ENCODE measurements at places on chromosomes 7 and 10.

DNA sequence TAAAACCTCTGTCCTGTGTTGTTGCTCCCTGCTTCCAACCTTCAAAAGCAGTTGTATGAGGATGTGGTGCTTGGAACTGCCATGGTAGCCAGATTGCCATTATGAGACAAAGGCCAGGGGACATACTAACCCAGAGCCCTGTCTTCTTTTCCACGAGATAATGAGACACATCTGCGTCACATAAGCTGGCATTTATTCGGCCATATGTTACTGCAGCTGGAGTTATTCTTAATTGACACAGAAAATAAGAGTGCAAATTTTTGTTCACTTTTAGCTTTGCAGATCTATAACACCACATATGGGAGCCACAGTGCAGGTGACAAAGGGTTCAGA is 15.5 kb upstream of the PDLIM1 start:
- H3K36me3 ChIP-seq: no peaks in the 10 kb centered on the region
- ATAC-seq: no peak
- H3K4me3 ChIP-seq: no peak overlapping the region
- H3K27ac ChIP-seq: no peak overlapping the region

- no peaks in the 10 kb centered on the region for H3K36me3 ChIP-seq
- H3K4me3 ChIP-seq: no peak overlapping the region
- H3K4me1 ChIP-seq: no peaks in the 10 kb centered on the region
- no peak for ATAC-seq
- H3K27me3 ChIP-seq: no peaks in the 10 kb centered on the region
These were observed 26.8 kb downstream of the STRA8 start for GRCh38 chr7:135260470-135260869.

GRCh38 chr10:94443549-94443948 is 41.2 kb downstream of the TBC1D12 start:
- peaks cover 8% of the 10 kb centered on the region for H3K36me3 ChIP-seq
- H3K27me3 ChIP-seq: no peaks in the 10 kb centered on the region
- H3K4me3 ChIP-seq: no peak overlapping the region
- no peak overlapping the region for H3K27ac ChIP-seq
- no peak for ATAC-seq

DNA sequence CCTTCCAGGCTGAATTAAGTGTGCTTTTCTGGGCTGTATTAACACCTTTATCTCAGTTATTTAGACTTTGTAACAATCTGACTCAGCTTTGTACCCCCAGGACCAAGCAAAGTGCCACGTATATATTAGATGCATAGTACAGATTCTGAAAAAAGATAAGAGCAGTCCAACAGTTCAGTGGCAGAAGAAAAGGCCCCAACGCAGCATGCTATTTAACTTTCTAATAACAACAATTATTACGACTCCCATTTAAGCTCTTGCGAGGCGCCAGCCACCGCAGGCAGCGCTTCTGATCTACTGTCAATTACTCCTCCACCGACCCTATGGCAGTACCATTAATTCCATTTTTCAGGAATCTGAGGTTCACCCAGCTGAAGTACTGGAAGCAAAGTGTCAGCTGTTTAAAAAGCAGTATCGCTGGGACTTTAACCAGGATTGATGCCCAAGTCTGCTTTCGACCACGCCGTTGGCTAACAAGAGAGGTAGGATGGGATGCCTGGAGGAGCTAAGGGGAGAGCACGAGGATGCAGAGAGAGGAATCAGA is 638 bp downstream of the LIPA start:
- H3K4me3 ChIP-seq: peak overlapping the region; percentile 55
- no peak overlapping the region for H3K27ac ChIP-seq
- H3K4me1 ChIP-seq: peaks cover 3% of the 10 kb centered on the region

DNA sequence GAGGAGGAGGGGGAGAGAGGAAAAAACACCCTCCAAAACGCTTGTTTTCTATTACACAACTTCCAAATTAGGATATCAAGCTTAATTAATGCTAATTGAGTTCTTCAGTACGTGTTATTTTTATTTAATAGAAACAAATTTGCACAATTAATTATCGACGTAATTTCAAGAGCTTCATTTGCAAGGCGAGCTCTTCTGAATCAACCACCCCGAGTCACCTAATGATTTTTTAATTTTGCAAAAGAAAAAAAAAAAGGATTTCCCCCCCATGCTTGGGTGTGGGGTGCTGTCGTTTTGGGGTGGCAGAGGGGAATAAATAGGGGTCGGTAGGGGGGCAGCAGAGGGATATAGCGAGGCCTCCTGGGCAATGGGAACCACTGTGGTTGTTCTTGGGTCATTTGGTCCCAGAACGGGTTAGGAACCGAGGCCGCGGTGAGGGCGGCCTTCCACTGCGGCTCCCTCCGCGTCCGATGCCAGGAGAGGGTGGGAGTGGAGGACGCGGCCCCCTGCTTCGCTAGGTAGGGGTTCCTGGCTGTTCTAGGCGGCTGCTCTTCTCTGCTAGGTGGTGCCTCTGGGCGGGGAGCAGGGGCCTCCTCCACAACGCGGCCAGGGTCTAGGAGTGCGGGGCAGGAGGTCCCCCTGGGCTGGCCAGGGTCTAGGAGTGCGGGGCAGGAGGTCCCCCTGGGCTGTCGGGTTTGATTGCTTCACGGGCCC is 7.3 kb downstream of the UNCX start:
- no peaks in the 10 kb centered on the region for H3K36me3 ChIP-seq
- peaks cover 57% of the 10 kb centered on the region for H3K4me1 ChIP-seq
- H3K27ac ChIP-seq: no peak overlapping the region
- H3K27me3 ChIP-seq: peaks cover 100% of the 10 kb centered on the region
- ATAC-seq: no peak
- no peak overlapping the region for H3K4me3 ChIP-seq

DNA sequence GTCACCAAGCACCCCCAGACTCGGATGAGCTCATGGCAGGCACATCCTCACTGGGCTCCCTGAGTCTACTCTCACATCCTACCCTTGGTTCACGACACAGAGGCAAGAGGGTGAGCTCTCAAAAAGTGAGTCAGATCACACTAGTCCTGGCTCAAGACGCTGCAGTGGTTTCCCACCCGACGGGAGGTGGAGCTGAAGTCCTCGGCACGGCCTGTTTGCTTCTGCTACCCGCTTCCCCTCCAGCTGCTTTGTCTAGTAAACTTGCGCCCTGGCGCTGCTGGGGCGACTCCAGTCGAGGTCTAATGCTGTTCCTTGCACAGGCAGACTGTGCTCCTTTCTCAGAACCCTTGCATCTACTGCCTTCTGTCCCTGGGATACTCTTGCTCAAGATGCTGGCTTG is 13.5 kb upstream of the SFMBT2 start:
- no peak overlapping the region for H3K4me3 ChIP-seq
- no peaks in the 10 kb centered on the region for H3K4me1 ChIP-seq
- H3K27me3 ChIP-seq: peaks cover 17% of the 10 kb centered on the region
- ATAC-seq: no peak
- no peak overlapping the region for H3K27ac ChIP-seq
- no peaks in the 10 kb centered on the region for H3K36me3 ChIP-seq

DNA sequence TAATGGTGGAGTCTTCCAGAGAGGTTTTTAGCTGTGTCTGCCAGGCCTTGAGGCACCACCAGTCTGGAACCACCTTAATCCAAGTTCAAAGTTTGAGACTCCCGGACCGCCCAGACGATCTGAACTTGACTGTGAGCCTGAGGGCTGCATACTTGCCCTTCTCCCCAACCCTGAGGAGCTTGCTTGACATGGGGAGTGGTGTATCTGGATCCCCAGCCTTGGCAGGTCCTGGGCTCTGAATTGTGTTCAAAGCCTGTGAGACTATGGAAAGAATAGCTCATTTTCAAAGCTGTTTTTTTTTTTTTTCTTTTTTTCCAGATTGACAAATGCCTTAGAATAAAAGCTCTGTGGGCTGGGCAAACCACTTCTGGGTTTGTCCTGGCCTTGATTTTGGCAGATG is 22.3 kb upstream of the CAMK1D start:
- H3K27ac ChIP-seq: no peak overlapping the region
- ATAC-seq: no peak
- no peaks in the 10 kb centered on the region for H3K36me3 ChIP-seq
- peaks cover 17% of the 10 kb centered on the region for H3K4me1 ChIP-seq

GRCh38 chr7:46452561-46453135 is 531.6 kb upstream of the IGFBP3 start:
- H3K4me3 ChIP-seq: no peak overlapping the region
- H3K4me1 ChIP-seq: no peaks in the 10 kb centered on the region
- no peak overlapping the region for H3K27ac ChIP-seq
- no peaks in the 10 kb centered on the region for H3K27me3 ChIP-seq
- H3K36me3 ChIP-seq: no peaks in the 10 kb centered on the region

DNA sequence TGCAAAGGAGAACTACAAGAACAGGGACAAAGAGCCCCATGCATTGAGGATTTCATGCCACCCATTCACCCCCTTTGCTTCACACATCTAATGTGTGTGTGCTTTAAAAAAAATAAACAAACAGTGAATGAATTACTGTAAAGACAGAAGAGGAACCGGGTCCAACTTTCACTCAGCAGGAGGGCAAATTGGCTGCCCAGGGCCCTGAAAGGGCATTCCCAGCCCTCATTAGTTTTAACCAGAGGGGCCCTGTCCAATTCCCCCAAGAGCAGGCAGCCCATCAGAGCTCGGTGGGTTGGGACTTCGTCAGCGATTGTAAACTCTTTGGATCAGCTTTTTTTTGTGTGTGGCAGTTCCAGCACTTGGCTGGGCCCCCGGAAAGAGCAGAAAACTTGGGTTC is 73.6 kb upstream of the PDZD8 start:
- ATAC-seq: no peak
- no peaks in the 10 kb centered on the region for H3K4me1 ChIP-seq
- peaks cover 38% of the 10 kb centered on the region for H3K27me3 ChIP-seq
- H3K4me3 ChIP-seq: no peak overlapping the region

GRCh38 chr10:106930751-106931150 is 233.8 kb downstream of the SORCS1 start:
- H3K36me3 ChIP-seq: no peaks in the 10 kb centered on the region
- no peak for ATAC-seq
- H3K27me3 ChIP-seq: no peaks in the 10 kb centered on the region
- H3K27ac ChIP-seq: no peak overlapping the region

GRCh38 chr7:25726170-25726780 is 425.7 kb upstream of the NFE2L3 start:
- H3K27ac ChIP-seq: no peak overlapping the region
- H3K36me3 ChIP-seq: no peaks in the 10 kb centered on the region
- H3K27me3 ChIP-seq: no peaks in the 10 kb centered on the region
- no peak for ATAC-seq

- peaks cover 33% of the 10 kb centered on the region for H3K27me3 ChIP-seq
- no peaks in the 10 kb centered on the region for H3K4me1 ChIP-seq
- no peak overlapping the region for H3K4me3 ChIP-seq
- H3K36me3 ChIP-seq: no peaks in the 10 kb centered on the region
- no peak for ATAC-seq
- H3K27ac ChIP-seq: no peak overlapping the region
These were observed 227.9 kb downstream of the WDR37 start for GRCh38 chr10:1284076-1284475.

DNA sequence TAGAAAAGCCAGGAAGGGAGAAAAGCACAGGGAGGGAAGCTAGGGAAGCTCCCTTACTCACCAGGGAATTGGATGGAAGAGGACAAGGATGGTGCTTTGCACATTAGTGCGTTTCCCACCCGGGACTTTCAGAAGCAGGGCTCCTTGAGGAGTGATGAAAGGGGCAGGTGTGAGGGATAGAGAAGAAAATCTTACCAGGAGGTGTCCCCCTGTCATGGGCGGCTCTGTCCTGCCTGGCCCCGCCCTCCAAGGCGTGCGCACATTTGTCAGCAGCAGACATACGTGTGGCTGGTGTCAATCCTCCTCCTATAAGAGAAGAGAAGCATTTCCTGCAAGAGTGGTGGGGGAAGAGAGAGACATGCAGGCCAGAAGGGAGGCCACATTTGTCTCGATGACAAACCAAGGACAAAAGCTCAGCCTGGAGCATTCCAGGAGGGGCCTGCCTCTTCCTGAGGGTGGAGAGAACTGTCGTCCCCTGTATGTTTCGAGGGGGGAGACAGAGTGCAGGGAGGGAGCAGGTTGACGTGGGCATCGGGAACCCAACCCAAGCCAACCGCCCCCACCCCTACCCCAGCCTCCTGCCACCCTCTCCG is 47.4 kb upstream of the COMTD1 start:
- H3K4me1 ChIP-seq: peaks cover 11% of the 10 kb centered on the region
- H3K27ac ChIP-seq: no peak overlapping the region
- no peak overlapping the region for H3K4me3 ChIP-seq
- ATAC-seq: no peak

GRCh38 chr10:93023013-93023650 is 37.5 kb upstream of the CYP26C1 start:
- ATAC-seq: no peak
- H3K4me1 ChIP-seq: no peaks in the 10 kb centered on the region
- H3K4me3 ChIP-seq: no peak overlapping the region
- peaks cover 36% of the 10 kb centered on the region for H3K36me3 ChIP-seq

DNA sequence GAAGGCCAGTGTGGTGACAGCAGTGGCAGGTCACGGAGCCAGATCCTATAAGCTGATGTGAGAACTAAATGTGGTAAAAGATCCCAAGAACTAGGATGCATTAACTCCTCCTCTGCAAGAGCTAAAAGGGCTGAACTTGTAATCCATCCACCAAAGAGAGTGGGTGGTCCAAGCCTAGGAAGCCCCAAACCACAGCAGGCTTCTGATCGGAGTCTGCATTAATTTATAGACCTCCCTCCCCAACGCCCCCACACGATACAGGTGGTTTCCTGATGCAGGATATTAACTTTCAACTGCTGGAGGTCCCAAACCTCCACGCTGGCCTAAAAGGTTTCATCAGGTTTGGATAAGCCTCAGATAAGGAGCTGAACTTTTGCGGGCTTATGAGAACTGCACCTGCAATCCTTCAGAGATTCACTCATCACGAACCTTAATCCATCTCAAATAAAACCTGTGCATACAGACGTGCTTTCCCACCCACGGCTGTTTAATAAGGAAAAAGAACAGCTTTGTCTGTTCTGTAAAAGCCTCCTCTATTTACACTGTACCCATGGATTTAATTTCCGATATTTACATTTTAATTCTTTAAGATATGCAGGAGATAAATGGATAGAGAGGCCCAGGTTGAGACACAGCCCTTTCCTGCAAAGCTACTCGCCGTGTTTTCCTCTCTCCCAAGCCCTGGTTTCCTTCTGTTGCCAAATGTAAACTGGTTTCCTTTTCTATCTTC is 74.9 kb downstream of the GFRA1 start:
- no peak overlapping the region for H3K27ac ChIP-seq
- no peak for ATAC-seq
- no peak overlapping the region for H3K4me3 ChIP-seq
- no peaks in the 10 kb centered on the region for H3K36me3 ChIP-seq
- H3K27me3 ChIP-seq: peaks cover 8% of the 10 kb centered on the region
- no peaks in the 10 kb centered on the region for H3K4me1 ChIP-seq
